NCI-H187 (cell line): ENCODE measurements at places on chromosomes 5 and 9.

DNA sequence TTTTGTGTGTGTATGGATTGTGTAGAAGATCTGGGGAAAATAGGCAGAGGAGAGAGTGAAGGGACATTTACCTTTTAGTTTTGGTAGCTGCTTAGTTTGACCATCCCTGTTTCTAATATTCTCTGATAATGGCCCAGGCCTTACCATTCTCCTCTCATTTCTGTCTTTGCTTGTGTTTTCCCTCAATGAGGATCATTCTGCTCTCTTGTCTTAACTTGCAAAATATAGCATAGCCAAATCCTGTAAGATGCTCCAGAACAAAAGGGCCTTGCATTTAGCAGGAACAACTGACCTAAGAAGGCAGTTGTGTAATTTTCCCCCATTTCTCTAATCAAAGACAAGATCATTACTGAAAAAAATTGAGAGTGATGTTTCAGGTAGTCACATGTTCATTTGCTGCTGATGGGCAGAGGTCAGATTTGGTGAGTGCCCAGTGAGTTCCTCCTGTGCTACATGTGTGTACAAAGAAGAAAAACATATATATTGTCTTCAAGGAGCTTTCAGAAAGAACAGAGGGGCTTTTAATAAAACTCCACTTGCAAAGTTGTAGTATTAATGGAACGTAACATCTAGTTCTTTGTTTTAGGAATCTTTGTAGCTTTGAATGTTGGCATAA, 139.5 kb downstream of the KDM4C start:
- DNase-seq = no peak

DNA sequence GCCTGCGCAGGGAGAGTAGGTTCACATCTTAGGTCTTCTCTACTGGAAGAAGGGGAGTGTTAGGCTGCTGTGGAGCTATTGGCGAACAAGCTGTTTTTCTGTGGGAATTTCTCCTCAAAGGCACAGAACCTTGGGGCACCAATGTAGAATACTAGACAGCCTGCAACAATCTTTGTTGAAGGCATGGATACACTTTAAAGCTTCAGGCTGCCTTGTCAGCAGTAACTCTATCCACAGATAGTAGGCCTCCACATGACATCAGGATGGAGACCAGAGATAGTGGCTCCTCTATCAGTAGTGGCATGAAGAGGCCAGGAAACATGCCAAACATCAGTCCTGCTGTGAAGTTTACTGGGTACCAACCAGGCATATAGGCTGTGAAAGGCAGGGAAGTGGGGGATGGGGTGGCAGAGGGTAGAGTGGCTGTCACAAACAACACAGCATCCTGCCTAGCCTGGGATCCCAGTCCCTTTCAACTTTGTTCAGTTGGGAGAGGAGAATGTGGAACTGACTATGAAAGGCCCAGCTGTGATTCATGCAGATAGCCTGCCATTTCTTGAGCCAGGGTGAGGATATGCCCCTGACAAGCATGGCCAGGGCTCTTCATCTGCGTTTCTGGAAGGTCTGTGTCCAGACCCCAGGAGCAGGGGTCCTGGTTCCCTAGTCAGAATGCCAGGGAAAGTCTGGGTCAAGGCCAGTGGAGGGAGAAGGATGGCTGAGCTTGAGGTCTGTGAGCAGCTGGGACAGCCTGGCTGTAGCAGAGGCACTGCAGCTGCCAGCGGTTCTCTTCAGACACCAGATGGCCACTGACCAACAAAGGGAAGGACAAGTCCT, 1.0 kb upstream of the HK3 start:
- no peak for DNase-seq

GRCh38 chr5:73393611-73394489, 54.7 kb downstream of the FOXD1 start:
- DNase-seq = no peak

DNA sequence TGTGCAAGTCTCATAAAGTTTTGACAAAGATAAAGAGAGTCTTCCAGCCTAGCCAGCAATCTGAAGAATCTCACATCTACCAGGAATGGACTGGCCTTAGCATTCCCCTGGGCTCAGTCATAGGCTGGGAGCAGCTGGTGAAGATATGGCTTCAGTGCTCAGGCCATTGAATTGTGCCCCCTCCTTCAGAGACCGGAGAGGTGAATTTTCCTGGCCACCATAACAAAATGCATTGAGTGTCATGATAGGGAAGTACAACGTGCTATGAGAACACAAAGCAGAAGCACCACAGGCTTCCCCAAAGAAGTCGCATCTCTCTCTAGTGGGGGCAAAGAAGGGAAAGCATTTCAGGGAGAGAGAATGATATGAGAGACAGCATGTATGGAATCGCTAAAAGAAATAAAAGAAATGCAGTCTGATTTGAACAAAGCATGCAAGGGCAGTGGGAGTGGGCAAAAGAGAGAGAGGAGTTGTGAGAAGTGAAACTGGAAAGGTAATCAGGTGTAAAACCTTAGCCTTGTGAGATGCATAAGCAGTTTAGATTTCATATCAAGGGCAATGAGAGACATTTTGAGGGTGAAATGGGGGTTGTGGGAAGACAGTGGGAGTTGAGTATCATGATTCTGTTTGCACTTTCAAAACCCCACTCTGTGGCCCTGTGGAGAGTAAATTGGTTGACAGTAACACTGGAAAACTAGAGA, 57.1 kb upstream of the NMUR2 start:
- DNase-seq = no peak

GRCh38 chr5:124706729-124707361, 39.6 kb downstream of the ZNF608 start:
- DNase-seq = peak; percentile 67

DNA sequence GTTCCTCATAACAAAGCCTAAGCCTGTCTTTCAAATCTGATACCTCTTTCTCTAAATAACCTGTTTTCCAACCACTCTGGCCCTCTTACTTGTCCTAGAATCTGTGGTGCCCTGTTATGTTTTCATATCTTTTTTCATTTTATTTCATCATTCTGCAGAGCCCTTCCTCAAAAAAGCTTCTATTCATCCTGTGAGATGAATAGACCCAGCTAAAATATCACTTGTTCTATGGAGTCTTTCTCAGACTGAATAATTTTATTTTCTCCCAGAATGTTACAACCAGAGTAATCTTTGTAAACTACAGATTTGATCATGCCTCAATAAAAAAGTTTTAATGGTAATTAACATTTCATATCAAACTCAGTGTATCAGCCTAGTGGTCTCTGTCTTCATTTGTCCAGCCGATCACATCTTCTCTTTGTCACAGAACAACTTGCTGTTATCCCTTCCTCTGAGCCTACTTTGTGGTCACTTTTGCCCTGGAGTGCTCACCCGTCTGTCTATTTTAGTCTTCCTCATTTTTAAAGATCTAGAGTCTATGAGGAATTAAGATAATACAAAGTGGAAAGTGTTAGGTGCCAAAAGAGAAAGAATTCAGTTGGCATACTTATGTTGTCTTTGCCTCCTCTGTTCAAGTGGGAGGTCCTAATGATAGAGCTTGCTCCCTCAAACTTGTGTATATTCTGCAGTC, 77.8 kb downstream of the ZCCHC7 start:
- no peak for DNase-seq

DNA sequence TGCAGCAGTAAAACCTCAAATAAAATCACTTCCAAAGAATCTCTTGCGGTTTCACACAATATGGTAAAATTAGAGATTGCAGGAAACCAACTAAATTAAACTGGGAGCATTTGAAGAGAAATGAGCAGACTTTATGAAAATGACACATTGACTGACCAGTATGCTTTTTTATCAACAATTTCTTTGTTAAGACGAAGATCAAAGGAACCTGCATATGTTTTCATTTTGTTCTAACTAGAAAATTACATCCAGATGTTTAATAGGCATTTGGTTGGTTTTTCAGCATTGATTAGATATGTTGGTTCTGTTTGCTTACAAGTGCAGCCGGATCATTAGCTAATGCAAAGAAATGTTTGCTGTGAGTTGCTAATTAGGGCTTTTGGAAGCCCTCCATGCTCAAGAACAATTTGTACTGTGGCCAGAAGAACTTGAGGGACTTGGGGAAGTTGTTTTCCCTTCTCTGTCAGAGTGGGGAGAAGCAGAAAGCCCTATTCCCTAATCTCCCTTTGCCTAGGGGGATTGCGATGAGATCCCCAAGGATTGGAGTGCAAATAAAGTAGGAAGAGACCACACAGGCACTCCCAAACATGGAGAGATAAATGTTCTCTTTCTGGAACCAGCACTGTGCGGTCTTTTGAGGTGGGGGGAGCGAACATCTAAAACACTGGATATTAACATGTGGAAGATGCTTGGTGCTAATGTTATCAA, 4.5 kb upstream of the TLE1 start:
- DNase-seq = no peak

DNA sequence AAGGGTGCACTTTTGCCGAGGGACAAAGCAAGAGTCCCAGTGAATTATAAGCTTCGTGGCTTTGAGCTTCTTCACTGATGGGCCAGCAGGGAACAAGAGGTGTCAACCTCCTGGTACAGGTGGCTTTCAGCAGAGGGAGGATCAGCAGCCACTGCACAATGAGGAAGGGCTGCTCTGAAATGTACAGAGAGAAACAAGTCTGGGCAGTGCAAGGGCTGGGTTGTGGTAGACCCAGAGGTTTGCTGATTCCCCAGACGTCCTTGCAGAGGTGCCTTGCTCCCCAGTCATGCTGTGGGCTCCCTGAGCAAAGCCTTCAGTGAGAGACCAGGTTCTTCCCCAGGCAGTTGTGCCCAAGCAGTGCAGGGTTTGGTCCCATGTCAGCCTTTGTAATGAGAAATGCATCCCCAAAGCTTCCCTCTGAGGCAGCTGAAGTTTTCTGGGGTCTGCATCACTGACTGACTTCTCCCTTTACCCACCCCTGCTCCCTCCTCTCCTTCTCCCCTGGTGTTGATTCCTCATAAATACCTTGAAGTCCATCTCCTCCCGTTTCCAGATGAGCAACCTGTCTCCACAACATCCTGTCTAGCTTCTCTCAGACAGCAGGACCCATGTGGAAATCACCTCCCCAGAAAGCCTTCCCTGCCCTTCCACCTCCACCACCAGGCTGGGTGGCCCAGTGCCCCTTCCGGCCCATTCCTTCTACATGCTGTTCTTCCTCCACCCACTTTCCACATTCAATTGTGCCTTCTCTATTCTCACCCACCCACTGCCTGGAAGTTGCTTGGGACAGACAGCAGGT, 599.6 kb upstream of the ADAMTS16 start:
- DNase-seq = no peak

DNA sequence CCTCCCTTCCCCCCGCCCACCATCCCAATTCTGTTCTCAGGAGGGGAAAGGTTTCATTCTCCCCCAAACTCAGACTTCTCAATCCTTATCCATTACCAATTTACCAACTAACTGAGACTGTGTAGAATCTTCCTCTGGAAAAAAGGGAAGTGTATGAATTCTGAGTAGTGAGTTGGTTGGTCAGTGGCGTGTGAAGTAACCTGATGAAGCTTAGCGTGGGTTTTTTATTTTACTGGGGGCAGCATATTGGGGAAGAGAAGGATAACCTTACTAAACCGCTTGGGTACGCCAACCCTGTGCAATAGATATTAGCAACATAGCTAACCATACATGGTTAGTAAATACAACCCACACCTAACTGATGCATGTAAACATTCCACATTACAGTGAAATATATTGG, 1.1 kb upstream of the DNAJC21 start:
- no peak for DNase-seq

DNA sequence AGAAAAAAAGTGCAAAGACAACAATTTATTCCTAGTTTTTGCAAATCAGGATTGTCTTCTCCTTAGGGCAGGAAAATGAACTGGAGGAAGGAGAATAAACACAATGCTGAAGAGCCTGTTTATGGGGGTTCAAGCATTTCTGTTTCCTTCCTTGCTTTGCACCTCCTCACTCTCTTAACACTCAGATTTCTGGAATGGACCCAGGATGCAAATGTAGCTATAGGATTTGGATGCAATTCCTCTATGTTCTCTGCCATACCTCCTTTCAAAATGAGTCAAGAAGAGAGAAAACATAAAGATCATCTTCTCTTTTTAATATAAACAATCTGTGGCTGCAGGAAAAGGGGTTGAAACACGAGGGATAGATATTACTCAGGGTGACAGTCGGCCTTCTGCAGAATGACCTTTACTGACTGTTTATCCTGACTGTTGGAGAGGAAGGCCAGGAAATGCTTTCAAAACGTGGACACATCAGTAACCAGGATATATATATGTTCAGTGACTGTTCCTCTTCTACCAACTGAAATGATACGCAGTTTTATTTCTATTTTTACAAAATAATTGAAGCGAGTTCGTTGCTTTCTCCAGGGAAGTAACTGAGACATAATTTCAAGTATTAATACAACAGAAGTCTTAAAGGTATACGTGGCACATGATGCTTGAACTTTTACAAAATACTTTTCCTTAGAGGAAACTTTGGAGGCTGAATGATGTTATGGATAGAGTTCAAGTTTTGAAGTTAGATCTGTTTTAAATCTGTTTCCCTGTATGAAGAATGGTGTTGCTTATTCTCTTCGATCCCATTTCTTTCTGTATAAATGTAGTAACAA, 44.4 kb downstream of the ACTBL2 start:
- DNase-seq = no peak

GRCh38 chr5:110264661-110265060, 461.8 kb downstream of the TMEM232 start:
- no peak for DNase-seq

- DNase-seq = no peak
Observed at GRCh38 chr5:53313145-53313544, 167.3 kb upstream of the FST start.

DNA sequence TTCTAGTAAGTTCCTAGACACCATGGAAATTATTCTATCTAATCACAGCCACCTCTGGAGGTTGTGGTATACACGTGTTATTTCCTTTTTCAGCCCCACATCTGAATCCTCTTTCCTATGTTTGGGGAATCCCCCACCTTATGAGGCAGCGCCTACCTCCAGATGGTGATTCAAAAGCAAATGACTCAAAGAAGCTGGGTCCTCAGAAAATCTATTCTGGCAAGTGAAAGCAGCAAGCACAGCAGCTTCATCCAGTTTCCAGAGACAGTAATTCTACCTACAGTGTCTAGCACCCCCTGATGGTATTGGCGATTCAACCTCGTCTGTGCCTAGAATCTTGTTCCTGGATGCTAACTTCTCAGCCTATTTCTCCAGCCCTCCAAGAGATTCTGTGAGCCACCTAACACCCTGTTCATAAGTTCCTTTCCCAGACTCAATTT, 43.0 kb downstream of the STRBP start:
- DNase-seq = no peak

- DNase-seq = no peak
Observed at GRCh38 chr9:846852-847251, 5.4 kb downstream of the DMRT1 start.

GRCh38 chr9:128180447-128180846, 10.9 kb downstream of the CIZ1 start:
- no peak for DNase-seq

DNA sequence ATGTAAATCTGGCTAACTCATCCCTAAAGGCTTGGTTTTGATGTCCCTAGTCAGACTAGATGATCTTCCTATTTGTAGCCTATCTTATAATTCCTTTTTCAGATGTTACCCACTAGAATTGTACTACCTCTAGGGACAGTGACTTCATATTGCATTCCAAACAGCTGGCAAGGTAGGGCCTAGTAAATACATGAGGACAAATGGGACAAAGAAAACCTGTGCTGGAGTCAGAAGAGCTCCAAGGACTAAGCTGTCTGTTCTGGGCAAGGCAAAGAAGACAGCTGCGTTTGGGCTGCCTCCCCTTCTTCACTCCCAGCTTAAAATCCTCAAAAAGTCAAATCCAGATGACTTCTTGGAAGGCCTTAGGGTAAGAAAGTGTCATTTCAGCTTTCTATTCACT, 10.0 kb downstream of the DMXL1 start:
- DNase-seq = no peak

- no peak for DNase-seq
Observed at GRCh38 chr9:4334410-4334813, 34.5 kb upstream of the GLIS3 start.
